Uterine smooth muscle cell (primary cell): ENCODE measurements at places on chromosomes 11 and 22. TPM values are rescaled to one million over a fixed set of nuclear protein-coding genes. Genes with fewer than 3 reads are reported as not detected.

Gene PHF5A
- total RNA-seq, result 58.5 and 86.0 TPM in 2 replicates

Gene GGTLC2
- total RNA-seq, result not detected in 2 replicates

Gene OR8G5
- total RNA-seq, result not detected in 2 replicates

Gene TCF20
- 31.2 and 32.4 TPM in 2 replicates for total RNA-seq

Gene OR2D2
- total RNA-seq, result 0.50 and 1.5 TPM in 2 replicates

Gene OR52A1
- total RNA-seq, result not detected in 2 replicates

Gene MYO18B
- total RNA-seq, result not detected in 2 replicates

Gene THAP7
- 23.5 and 28.1 TPM in 2 replicates for total RNA-seq

Gene PAK1
- total RNA-seq, result 43.1 and 54.2 TPM in 2 replicates

Gene FOXR1
- not detected in 2 replicates for total RNA-seq

Gene C11orf65
- total RNA-seq, result 1.2 and 1.5 TPM in 2 replicates

Gene SEPTIN5
- total RNA-seq, result 14.8 and 39.5 TPM in 2 replicates

Gene MFNG
- total RNA-seq, result under 0.01 and 0.25 TPM in 2 replicates

Gene CHRM1
- not detected in 2 replicates for total RNA-seq

Gene OLFML1
- total RNA-seq, result 4.2 and 10.5 TPM in 2 replicates

Gene APOA4
- total RNA-seq, result not detected in 2 replicates

Gene CRYBB1
- not detected in 2 replicates for total RNA-seq

Gene SYCE3
- not detected in 2 replicates for total RNA-seq

Gene LRRC51
- total RNA-seq, result 2.5 and 5.3 TPM in 2 replicates

Gene SLC25A45
- total RNA-seq, result 0.75 and 1.3 TPM in 2 replicates
